C1 segment of cervical spinal cord (tissue), 14 donors: ENCODE measurements at places on chromosomes 2 and 18.

- no peak for DNase-seq
These were observed 89.4 kb downstream of the PMS1 start for GRCh38 chr2:189873696-189874095.

- no peak for DNase-seq
These were observed 20.9 kb downstream of the SLC8A1 start for GRCh38 chr2:40430776-40431599.

DNA sequence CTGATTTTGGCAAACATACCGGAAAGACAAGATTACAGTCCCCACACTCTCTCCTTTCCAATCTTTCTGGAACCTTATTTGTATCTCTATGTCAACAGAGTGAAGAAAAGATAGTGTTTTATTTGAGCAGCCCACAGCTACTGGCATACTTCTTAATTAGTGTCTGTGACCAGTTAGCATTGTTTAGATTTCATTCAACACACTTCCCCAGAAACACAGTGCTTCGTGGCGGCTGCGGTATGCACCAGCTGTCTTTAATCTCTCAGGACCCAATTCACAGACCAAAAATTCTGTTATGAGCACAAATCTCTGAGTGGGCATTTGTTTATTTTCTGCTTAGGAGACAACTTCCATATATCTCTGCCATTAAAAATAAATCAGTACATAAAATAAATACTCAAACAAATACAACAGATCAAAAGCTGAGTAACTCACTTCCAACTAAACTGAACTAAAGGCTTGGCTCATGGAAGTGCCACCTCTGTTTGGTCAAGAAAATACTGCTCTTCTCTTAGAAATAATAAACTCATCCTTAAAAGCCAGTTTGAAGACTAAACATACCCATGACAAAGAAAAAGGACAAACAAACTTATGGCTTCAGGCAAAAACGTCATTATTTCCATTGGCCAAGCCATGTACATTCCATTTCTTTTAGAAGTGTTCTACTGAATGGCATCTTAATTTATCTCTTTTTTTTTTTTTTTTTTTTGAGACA lies 392.4 kb downstream of the TXNL1 start:
- DNase-seq = no peak

- no peak for DNase-seq
These were observed 534.9 kb downstream of the SLC4A3 start for GRCh38 chr2:220162320-220162719.

GRCh38 chr2:140654565-140654964 lies 1476.3 kb downstream of the LRP1B start:
- no peak for DNase-seq
